Putamen (tissue), 1 donor: ENCODE measurements at places on chromosomes 13 and 19.

GRCh38 chr19:16940626-16941025, 51.8 kb downstream of the F2RL3 start:
- no peak for DNase-seq

GRCh38 chr19:18073197-18073596, 13.5 kb downstream of the IL12RB1 start:
- no peak for DNase-seq

- DNase-seq, result no peak
Measured at GRCh38 chr13:66430269-66430668, 799.9 kb downstream of the PCDH9 start.

GRCh38 chr13:46334035-46334822, 52.8 kb downstream of the RUBCNL start:
- no peak for DNase-seq

GRCh38 chr19:46530636-46531035, 35.0 kb upstream of the PNMA8B start:
- DNase-seq, result no peak

DNA sequence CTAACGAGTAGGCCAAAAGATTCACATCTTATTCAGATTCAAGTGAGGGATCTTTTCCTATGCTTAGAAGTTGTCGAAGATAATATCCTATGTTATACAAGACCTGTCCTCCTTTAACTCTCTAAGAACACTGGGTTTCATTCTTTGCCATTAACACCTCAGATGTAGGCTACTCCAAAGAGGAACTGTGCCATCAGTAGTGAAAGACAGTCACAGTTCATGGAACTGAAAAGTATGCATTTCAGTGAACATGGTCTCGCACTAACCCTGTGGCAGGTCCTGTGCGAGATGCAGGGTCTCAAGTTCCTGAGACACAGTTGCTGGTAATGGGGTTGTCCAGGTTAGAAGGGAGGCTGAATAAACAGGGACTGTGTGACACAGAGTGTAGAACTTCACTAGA, 4.1 kb downstream of the LGALS16 start:
- DNase-seq, result no peak

DNA sequence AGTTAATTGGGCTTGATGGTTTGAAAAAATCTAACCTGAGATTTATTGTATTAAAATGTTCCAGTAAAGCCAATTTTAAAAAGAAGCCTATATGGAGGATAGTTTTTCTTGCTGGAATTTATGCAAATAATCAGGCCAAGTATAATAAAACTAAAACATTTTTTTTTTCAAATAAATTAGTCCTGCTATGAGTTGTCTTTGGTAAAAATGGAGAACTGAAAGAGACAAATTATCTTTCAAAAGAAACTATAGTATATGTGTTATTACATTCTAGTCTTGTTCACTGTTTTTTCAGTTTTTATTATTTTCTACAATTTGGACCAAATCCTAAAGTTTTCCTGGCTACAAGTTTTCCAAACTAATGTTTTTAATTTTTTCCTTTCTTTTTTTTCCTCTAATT, 468.9 kb downstream of the UQCRFS1 start:
- no peak for DNase-seq

- no peak for DNase-seq
Measured at GRCh38 chr19:13573056-13573667, 66.9 kb upstream of the CACNA1A start.

DNA sequence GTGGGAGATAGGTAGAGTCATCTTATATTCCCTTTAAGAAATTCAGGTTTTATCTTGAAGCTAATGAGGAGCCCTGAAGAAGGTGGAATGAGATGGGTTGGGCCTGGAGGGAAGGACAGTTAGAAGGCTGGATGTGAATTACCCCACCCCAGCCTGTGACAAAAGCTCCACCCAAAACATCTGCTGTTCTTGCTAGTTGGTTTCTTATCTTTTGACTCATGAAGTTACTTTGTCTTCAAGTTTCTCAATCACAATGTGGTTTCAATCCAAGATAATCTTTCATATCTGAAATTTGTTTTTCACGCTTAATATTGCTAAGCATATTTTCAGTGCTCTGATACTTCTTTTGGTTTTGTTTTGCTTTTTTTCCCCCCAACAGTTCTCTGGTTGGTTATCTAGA, 38.3 kb upstream of the HMGB1 start:
- no peak for DNase-seq

DNA sequence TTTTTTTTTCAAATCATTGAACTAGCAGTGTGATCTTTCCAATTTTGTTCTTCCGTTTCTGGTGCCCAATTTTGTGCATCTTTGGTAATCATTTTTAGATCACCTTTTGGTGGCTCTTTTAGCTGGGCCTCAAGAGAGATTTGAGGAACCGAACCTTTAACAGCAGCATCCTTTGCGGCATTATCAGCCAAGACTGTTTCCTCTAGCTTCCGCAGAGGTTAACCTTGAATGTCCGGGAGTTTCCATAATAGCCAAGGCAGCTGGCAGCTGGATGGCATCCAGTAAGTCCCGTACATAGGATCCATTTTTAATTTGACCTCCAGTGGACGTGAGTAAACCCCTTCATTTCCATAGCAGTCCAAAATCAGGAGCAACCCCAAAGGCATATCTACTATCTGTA, 9.6 kb downstream of the IRGC start:
- no peak for DNase-seq
